ENCODE measurements at places on chromosomes 2 and 18.

DNA sequence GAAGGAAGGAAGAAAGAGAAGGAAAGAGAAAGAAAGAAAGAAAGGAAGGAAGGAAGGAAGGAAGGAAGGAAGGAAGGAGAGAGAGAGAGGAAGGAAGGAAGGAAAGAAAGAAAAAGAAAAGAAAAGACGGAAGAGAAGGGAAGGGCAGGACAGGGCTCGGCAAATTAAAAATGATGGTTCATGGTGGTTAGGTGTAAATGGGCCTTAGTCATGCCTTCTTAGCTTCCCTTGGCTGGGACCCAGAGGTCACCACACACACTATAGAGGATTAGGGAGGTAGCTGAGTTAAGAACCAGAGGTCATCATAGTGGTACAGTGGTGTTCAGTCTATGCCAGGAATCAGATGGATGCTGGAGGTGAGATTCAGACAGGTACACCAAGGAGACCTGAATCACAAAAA, 9.3 kb upstream of the ATL2 start:
- no peak for DNase-seq

DNA sequence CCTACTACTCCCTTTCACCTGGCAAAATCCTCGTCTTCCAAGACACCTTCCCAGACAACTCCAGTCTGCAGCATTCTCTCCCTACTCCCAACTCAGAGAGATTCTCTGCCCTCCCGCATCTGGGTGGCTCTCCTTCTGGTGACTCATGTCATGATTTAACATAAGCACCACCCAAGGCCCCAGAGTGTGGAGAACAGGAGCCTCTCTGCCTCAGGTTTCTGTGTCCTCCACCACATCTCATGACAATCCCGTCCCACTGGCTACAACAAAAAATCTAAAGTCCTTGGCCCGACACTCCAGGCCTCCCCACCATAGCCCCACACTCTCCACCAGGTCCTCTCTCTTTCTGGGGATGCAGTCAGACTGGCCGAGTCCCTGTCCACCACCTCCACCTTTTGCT, 197.1 kb downstream of the BCL11A start:
- no peak for DNase-seq

- no peak for DNase-seq
Observed at GRCh38 chr2:142030735-142031134, 100.1 kb downstream of the LRP1B start.

- DNase-seq: no peak
Observed at GRCh38 chr2:109271920-109272319, 142.9 kb downstream of the SH3RF3 start.

GRCh38 chr2:124180635-124181034, 155.5 kb downstream of the CNTNAP5 start:
- DNase-seq: no peak

GRCh38 chr2:71926876-71927756, 220.5 kb downstream of the CYP26B1 start:
- DNase-seq: no peak

- no peak for DNase-seq
Observed at GRCh38 chr2:40611196-40611595, 159.3 kb upstream of the SLC8A1 start.

- DNase-seq: no peak
Observed at GRCh38 chr2:147025646-147026585, 818.9 kb upstream of the ACVR2A start.

DNA sequence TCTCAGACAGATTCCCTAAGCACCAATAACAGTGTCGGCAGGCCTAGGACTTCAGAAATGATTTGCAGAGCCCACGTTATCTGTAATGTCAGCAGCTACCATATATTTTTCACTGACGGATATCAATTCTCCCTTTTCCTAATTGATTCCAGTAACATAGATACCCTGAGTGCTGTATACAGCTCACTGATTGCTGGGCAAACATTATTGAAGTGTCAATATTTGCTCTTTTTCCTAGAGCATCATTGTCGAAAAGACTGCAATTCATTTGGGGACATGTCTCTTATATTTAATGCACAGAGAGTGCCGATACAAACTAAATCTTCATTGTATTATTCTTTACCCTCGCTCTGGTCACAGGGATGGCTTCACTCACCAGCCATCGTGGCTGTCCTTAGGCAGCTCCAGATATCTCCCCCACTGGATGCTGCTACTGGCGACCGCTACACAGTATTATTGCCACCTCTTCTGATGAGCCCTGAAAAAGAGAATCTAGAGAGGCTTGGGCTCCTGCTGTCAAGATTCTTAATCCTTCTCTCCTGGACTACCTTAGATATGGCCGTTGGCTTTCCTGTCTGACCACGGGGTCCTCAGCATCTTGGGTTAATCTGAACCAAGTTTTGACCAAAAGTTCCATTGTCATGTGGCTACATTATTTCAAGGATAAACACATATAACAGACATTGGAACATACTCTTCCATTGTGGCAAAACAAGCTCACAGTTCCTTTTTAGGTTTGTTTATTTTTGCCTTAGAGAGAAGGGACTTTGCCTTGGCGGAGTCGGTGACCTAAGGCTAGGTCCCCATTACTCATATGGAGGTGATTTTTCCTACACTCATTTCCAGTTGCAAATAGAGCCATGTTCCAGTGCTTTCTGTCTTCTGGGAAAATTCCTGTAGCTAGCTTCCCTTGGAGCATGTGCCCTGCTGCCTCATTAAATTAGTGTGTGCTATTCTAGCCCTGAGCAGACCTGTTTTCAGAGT, 105.4 kb downstream of the CPO start:
- DNase-seq: no peak

- DNase-seq: no peak
Observed at GRCh38 chr18:61833387-61833786, 59.4 kb downstream of the RNF152 start.

GRCh38 chr18:75456199-75456631, 28.7 kb upstream of the SMIM21 start:
- DNase-seq: no peak

DNA sequence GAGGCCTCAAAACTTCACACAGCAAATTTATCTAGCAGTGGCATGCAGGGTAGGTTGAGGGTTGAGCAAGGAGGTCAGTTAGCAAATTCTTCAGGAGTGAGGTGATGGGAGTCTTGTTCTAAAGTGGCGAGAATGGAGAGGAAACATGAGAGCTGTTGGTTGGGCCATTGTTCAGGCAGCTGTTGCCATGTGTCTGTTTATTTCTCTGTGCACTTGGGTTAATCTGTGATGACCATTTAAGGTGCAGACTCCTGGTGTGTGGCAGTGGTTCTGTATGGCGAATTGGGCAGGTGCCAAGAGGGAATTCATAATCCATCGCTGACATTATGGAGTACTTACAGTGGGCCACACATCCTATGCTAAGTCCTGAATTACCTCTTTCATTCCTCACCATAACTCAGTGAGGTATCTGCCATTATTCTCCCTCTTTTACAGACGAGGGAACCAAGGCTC, 30.4 kb downstream of the TMEM178A start:
- no peak for DNase-seq

DNA sequence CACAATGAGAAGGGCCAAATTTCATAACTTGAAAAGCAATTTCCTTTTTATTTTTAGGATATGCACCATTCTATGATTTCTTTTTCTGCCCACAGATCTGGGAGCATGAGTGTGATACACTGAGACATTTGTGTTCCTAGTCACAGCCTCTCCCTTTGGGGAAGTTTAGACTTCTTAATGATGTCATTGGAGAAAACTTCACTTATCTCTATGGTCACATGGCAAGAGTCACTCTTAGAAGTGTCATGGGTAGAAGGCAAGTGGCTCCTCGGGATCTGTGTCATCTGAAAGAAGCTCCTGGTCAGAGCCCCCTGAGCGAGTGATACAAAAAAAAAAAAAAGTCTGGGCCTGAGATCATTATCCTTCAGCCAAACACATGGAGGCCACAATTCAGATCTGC, 62.5 kb upstream of the LGALSL start:
- no peak for DNase-seq

DNA sequence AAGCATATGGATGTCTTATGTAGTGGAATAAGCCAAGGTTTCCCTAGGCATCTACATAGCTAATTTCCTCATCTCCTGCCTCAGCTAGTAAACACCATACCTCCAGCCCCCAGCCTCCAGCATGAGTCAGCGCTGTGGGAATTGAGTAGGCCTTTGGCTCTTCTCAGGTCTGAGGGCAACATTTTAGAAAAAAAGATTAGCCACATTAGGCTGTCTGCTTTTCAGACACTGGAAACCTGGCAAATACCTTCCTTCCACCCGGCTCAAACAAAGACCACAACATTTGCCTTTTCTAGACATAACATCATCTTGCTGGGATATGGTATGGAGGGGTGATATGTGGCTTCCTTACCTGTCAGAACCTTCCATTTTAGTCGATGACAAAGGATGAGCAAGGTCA, 6.1 kb upstream of the CCDC195 start:
- no peak for DNase-seq

DNA sequence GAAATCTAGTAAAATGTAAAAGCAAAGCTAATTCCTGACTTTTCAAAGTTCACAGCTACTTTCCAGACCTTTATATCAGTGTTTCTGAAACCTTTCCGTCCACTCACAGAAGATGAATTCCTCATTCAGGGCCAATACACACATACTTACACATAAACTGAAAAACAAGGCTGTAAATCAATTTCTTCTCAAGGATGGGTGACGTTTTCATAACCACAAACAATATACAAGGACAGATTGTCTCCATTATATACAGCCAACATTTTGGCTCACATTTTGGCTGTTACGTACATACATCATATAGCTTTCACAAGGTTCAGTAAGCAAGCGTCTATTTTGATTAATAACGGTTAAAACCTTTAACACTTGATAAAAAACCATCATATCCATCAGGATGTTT, 1.4 kb downstream of the RPRD1A start:
- no peak for DNase-seq

DNA sequence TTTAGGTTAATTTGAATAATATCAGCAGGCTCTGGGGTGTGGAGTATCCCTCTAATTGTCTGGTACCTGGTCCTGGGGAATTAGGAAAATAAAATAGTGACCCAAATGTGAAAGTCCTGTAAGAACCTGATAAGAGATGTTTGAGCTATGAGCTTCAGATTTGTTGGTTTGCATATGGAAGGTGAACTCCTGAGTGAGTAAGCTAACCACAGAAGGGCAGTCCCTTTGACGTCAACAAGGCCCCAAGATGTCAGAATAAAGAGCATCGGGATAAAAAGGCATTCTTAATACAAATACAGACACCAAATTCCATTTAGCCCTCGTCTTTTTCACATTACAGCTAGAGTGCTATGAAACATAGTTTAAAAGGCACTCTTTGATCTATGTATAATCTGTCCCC, 1366.3 kb upstream of the TMEFF2 start:
- DNase-seq: no peak

All from uterus (tissue), 4 donors.